Stimulated activated CD8-positive, alpha-beta memory T cell treated with anti-CD3 and anti-CD28 coated beads, Interleukin-15, amount 100 ng/mL, for 48 hours (primary cell): ENCODE measurements at places on chromosomes 7 and 10.

DNA sequence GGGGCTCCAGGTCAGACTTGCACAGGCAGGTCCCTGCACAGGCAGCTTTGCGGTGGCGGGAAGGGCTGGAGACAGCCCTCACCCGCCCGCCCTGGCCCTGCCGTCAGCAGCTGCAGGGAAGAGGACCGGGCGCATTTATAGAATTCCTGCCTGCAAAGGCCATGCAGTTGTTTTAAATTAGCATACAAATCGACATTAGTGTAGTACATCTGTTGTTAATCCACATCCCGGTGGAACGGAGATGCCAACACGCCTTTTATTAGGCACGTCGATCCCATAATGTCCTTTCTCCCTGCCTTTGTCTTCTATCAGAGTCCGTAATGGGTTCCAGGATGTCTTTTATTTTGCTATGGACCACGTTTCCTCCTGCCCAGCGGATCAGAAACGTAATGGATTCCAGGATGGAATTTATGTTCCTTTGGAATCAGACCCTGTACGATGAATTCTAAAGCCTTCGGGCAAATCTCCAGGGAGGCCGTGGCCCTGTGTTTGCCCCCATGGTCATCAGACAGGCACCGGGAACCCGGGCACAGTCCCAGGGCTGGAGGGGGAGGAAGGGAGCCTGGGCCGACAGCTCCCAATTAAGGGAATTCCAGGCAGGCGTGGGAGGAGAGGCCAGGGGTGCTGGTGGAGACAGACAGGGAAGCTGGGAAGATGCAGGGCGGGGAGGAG, 123.9 kb downstream of the COL26A1 start:
- DNase-seq, result no peak

GRCh38 chr10:80195046-80195574, 10.2 kb downstream of the ANXA11 start:
- no peak for DNase-seq

GRCh38 chr10:30392564-30392990, 41.4 kb upstream of the MAP3K8 start:
- DNase-seq, result peak; percentile 56

GRCh38 chr7:155682484-155682883, 38.0 kb downstream of the RBM33 start:
- DNase-seq, result no peak

DNA sequence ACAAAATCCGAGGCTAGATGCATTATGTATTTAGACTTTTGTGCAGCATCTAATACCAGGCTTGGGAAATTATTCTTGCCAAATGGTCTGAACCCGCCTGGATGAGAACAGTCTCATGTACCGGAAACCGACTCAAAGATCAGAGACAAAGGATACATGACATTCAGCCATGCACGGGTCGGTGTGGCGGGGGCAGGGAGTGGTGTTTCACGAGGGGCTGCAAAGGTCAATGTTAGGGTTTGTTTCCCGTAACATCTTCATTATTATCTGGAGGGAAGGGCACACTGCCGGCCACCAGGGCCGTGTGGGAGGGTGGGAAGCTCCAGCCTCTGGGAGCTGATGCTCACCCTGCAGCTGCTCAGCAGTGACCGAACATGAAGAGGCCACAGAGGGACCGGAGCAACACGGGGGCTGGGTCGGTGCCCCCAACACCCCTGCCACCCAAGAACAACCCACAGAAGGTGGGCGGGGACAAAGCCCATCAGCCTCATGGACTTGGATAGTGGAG, 23.1 kb downstream of the CNPY1 start:
- no peak for DNase-seq

DNA sequence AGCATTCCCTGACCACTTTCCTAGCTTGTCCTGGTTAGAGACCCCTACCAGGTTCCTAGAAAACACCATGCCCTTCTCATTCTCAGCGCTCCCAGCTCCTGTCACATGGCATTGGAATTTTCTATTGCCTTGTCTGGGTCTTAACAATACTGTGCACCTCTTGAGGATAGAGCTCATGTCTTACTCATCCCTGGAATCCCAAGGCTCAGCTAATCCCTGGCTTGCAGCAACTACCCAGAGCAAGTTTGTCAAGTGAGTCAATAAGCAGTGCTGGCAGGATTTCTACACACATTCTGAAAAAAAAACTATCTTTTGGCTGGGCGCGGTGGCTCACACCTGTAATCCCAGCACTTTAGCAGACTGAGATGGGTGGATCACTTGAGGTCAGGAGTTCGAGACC, 11.7 kb upstream of the PRDX3 start:
- DNase-seq, result no peak

GRCh38 chr7:98448766-98449165, 47.9 kb upstream of the BAIAP2L1 start:
- no peak for DNase-seq

DNA sequence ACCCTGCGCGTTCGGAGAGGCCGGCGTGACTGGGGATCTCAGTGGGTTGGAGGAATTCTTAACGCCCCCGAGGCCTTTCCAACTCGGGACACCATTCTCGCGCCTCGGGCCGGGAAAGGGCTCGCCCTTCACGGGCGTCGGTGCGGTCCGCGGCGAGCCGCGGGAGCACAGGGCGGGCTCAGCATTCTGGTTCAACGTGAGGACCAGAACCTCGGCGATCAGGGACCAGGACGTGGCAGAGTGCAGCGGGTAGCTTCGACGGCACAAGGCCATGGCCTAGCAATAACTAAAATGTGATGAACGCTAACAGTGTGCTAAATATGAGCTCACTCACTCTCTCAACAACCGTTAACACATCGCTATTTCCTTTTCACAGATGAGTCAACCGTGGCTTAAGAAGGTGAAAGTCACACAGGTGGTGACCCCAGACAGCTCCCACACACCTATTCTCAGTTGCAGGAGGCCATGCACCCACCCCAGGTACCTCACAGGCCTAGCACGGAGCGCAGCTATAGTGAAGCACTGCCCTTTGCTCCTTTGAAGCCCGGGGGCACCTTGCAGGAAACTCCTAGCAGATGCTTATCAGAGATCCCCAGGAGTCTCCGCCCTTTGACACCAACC, 4.5 kb upstream of the EMX2 start:
- no peak for DNase-seq

- DNase-seq, result no peak
Observed at GRCh38 chr7:150994141-150994837, 3.5 kb downstream of the NOS3 start.

DNA sequence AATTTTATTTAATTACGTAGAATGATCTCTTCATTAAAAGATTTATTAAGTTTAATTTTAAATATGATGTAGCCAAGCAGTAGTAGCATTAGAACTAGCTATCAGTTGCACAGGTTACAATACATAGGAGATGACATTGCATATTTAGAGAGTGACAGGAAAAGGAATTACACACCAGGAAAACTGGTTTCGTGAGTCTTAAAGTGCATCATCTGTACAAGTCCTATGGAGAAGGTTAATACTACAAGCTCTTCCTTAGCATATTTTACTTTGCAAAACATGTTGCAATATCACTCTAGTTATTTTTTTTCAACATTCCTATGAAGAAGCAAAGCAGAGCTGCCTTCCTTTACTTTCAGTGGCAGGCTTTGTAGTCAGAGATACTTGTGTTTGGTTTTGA, 20.2 kb upstream of the SEM1 start:
- DNase-seq, result no peak

GRCh38 chr10:44983895-44984278, 5.3 kb upstream of the DEPP1 start:
- no peak for DNase-seq

GRCh38 chr10:103175580-103176285, 17.3 kb downstream of the NT5C2 start:
- no peak for DNase-seq

GRCh38 chr7:77184990-77185389, 14.6 kb downstream of the FGL2 start:
- no peak for DNase-seq

- no peak for DNase-seq
Observed at GRCh38 chr10:86391236-86391840, 24.7 kb upstream of the GRID1 start.

GRCh38 chr10:10941127-10941730, 76.4 kb upstream of the CELF2 start:
- DNase-seq, result no peak

DNA sequence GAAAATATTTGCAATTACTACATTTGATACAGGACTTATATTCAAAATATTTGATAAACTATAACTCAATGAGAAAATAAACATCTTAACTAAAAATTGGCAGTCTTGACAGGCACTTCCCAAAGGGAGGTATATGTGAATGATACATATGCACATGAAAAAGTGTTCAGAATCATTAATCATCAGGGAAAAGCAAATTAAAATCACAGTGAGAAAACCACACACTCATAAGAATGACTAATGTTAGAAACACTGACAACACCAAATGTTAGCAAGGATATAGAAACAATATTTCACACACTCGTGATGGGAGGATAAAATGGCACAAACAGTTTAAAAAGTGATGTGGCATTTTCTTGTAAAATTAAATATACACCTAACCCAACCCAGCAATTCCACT, 4.1 kb upstream of the VPS26A start:
- DNase-seq, result no peak

DNA sequence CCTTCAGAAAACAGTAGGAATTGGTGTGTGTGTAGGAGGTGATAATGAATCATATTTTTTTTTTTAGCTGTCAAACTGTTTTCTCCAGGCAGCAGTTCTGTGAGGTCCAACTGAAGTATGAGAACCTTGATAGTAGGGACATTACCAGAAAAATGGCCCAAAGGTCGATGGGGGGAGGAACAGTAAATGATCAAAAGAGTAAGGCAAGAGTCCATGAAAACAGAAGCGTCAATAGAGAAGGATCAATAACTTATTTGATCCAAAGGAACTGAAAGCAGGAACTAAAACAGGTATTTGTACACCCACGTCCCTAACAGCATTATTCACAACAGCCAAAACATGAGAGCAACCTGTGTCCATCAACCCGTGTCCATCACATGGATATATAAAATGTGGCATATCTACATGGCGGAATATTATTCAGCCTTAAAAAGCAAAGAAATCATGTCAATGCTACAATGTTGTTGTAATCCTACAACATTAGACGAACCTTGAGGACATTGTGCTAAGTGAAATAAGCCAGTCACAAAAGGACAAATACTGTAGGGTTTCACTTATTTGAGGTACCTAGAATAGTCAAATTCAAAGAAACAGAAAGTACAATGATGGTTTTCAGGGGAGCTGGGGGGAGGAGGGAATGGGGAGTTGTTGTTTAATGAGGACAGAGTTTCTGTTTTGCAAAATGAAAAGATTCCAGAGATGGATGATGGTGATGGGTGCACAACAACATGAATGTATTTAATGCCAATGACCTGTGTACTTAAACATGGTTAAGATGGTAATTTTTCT, 214.0 kb upstream of the KLF14 start:
- no peak for DNase-seq

GRCh38 chr10:4437791-4438190, 388.2 kb upstream of the AKR1E2 start:
- no peak for DNase-seq

DNA sequence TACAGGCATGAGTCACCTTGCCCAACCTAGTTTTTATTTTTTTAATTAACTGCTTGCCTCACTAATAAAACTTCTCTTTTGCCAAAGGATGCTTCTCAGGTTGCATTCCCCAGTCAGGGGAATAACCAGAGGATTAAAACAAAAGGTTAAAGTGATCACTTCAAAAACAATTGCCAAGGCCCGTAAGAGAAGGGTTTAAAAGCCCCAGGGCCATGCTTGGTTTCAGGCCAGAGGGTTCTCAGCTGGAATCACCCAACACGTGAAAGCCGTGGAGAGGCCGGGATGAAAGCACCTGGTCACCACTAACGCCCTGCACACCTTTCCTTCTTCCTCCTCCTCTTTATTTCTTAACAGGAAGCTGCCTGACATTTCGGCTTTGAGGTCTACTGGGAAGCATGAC, 587.5 kb downstream of the PTPRN2 start:
- DNase-seq, result no peak

DNA sequence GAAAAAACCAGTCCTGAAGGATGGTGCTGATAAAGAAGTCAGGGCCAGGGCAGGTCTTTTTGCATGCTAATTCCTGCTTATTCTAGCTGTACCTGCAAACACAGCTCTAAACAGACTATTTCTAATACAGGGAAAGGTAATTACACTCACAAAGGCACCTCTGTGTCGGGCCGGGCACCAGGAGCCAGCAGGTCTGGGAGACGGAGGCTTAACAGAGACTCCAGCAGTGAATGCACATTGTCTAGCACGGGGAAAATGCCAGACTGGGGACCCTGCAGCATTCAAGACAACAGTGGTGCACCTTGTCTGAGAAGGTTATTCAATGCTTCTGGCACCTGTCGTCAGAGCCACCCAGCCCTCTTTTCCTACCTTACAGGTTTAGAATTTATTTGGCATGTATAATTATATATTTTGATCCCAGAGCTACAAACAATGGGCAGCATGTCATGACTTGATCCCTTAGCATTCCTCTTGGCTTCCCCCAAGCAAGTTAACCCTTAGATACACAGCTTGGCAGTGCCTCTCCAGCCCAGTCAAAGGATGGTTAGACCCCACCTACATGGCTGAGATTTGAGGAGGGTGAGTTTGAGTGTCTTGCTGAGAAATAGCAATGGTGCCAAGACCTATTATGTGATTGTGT, 185.2 kb downstream of the SLC25A13 start:
- DNase-seq, result no peak

- no peak for DNase-seq
Observed at GRCh38 chr10:104246976-104247375, 7.7 kb upstream of the GSTO1 start.

DNA sequence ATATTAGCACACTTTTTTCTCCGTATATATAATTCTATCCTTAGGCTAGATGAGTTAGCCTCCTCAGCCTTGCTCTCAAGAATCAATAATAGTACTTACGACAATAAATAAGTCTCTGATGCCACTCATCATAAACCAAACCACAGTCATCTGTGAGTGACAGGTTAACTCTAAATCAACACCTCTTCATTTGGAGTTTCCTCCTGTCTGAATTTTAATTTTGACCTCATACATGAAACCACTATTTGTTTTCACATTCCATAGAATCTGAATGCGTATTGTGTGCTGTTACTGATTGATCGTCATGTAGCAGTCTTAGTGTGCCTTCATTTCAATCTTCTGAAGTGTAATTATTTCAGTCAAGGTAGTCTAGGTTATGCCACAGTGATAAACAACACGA, 85.8 kb downstream of the HGF start:
- no peak for DNase-seq

DNA sequence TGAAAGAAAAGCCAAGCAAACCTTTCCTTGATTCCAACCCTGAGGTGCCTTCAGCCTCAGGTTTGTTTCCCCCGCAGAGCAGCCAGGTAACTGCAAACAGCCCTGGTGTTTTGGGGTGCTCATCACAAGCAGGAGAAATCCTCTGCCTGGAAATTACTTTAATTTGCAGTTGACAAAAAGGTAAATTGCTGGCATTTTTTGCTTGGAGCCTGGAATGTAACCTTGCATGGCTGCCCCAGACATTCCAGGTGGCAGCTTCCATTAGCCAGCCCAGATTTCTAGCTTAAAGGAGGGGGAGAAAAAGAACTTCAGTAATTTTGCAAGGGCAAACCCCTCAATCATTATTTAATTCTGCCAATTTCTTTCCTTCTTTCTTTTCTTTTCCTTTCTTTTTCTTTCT, 194.4 kb downstream of the MYOF start:
- no peak for DNase-seq

GRCh38 chr10:11005725-11006427, 11.8 kb upstream of the CELF2 start:
- DNase-seq, result no peak

- no peak for DNase-seq
Observed at GRCh38 chr7:107581387-107582013, 1.5 kb downstream of the BCAP29 start.

GRCh38 chr7:134995239-134996096, 9.2 kb downstream of the AGBL3 start:
- peak; percentile 0 for DNase-seq

- DNase-seq, result no peak
Observed at GRCh38 chr7:99031496-99031895, 112.4 kb downstream of the SMURF1 start.

GRCh38 chr7:117133125-117133524, 179.8 kb downstream of the ST7 start:
- no peak for DNase-seq
